NB4 (cell line): ENCODE measurements at places on chromosomes 1 and 21.

DNA sequence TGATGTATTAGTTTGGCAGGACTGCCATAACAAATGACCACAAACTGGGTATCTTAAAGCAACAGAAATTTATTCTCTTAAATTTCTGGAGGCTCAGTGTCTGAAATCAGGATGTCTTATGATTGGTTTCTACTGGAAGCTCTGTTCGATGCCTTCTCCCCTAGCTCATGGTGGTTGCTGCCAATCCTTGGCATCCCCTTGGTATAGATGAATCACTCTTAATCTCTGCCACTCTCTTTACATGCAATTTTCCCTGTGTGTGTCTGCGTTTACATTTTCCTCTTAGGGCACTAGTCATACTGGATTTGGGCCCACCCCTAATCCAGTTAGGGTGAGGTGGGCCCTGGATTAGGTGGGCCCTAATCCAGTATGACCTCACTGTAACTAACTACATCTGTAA lies 54.7 kb upstream of the MPC2 start:
- no peak for DNase-seq

DNA sequence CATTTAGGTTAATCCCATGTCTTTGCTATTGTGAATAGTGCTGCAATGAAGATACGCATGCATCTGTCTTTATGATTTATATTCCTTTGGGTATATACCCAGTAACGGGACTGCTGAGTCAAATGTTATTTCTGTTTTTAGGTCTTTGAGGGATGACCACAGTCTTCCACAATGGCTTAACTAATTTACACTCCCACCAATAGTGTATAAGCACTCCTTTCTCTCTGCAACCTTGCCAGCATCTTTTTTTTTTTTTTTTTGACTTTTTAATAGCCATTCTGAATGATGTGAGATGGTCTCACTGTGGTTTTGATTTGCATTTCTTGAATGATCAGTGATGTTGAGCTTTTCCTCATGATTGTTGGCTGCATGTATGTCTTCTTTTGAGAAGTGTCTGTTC lies 33.5 kb downstream of the ASH1L start:
- no peak for DNase-seq

GRCh38 chr1:218502383-218502782 lies 157.2 kb downstream of the TGFB2 start:
- no peak for DNase-seq

GRCh38 chr1:115325874-115326273 lies 12.2 kb downstream of the NGF start:
- no peak for DNase-seq

GRCh38 chr1:5980314-5981008 lies 11.8 kb downstream of the NPHP4 start:
- DNase-seq, result peak; percentile 57

- peak; percentile 68 for DNase-seq
These were observed 9.0 kb downstream of the NPPA start for GRCh38 chr1:11838349-11839272.
